CD4-positive, alpha-beta T cell treated with Interferon alpha-2 for 1 hour (primary cell): ENCODE measurements at places on chromosomes 12 and 14.
A peak's percentile ranks its signal among the peaks of the same experiment; 100 is the strongest.

DNA sequence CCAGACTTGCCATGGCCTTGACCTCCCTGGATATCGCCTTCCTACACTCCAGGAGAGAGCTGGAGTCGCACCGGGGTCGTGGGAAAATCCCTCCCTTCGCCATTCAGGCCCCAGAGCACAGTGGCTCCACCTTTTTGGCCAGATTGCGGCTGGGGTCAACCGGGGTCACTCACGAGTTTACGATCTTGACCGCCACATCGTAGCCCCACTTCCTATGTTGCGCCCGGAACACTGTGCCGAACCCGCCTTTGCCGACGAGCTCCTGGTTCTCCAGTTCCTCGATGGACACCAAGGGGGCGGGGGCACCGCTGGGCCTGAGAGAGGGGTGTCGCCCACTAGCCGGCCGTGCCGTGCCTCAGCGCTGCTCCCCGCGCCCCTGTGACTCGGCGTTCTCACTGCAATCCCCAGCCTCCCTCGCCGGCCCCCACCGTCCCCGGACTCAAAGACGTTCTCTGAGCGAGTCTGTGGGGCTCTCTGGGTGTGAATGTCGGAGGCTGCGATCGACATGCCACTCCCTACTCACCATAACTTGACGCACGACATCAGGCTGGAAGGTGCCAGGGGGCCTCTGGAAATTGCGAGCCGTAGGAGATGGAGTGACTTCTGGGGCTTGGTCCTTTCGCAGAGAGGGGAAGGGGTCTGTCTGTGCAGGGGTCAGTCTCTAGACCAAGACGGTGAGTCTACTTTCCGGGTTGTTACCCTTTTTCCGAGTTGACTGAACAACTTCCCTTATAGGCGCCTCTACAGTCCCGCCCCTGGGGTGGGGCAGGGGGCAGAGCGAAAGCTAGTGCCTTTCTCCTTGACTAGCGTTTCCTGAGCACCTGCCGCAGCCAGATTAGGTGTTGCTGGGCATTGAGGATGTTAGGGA is at the start of gene RIPK3:
Gene RIPK3 (minus strand): TSS at position 708 of the 868 bp plus-strand sequence. CDS start 165 bp downstream, at position 543.
- DNase-seq: peak; percentile 61

DNA sequence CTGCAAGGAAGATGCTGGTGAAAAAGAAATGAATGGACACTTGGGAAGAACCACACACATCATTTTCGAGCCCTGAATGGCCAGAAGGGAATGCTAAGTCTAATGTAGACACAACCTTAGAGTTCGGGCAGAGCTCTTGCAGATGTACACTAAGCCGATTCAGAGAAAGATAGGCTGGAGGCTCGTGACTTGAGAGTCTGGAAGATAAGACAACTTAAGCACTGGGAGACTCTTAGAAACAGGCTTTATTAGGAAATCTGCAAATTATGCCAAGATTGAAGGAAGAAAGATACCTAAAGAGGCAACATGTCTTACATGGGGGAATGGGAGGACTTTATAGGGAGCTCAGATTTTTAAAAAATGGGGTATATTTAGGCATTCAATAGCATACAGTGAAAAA is 13.5 kb downstream of the TBPL2 start:
- no peak for DNase-seq

DNA sequence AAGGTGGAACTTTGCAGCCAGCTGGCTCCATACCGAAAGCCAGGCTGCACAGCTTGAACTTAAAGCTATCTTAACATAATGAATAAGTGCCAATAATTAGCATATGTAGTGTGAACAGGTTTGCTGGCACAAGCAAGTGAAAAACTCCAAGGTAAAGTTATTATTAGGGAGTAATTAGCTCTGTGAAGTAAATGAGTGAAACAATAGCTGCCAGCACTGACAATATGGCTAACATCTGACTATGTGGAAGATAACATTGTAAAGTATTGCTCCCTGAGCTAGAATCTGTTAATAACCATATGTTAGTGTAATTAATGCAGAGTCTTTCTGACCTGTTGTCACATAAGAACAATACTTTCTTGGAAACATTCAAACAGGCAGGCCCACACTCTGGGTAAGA is 246.4 kb downstream of the SOX5 start:
- no peak for DNase-seq

- DNase-seq: no peak
Observed at GRCh38 chr14:55336162-55336561, 64.9 kb downstream of the FBXO34 start.
